NCI-H1930 (cell line): ENCODE measurements at places on chromosomes 4 and X.
A peak's percentile ranks its signal among the peaks of the same experiment; 100 is the strongest.

DNA sequence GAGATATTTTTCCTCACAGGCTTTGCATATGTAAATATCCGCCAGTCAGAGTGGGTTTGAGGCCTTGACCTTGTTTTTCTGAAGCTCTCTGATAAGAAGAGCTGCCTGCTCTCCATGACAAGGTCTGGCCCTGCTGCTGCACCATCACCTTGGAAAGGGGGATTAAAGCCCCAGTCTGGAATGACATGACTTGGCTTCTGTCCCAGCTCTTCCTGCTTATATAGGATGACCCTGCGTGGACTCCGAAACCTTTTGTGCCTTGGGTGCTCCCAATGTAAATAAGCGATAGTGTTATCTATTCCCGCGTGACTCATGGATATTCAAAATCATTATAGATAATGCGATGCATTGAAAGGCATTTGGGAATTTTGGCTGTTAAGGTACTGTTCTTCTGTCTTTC lies 139.3 kb downstream of the BMPR1B start:
- peak; percentile 52 for DNase-seq

DNA sequence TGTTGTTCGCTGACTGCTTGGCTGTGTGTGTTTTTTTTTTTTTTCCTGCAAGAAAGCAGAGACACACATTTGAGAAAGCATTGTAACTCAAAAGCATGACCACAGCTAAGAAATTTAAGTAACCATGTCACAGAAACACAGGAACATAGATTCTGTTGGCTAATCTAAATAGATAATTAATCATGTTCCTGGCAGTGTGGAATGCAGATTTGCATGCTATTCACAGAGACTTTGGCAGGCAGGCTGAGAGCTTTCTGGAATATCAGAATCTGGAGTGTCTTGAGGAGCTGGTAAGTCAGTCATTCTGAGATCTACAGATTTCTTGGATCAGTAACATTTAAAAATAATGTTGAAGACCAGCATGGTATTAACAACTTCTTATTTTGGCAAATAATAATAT lies 33.2 kb upstream of the SMS start:
- DNase-seq, result no peak

GRCh38 chr4:168098248-168098717 lies 5.9 kb downstream of the ANXA10 start:
- DNase-seq, result no peak

- DNase-seq, result no peak
These were observed 41.2 kb upstream of the PDGFC start for GRCh38 chr4:157012781-157013180.

DNA sequence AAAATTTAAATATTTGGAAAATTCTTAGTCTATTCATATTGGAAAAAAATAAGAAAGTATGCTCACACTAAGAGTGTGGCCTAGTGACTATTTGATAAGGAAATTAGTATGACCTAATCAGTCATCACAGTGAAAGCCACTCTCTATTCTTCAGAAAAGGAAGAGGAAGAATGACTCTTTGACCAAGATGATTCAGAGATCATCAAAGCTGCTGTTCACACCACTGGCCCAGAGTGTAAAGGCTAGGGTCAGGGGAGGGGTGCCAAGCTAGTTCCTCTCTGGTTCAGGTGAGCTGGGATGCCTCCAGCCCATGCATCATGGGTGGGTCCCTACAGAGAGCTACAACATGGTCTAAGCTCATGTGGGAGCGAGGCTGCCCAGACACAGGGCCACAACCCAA lies 396.9 kb upstream of the NDST3 start:
- no peak for DNase-seq

DNA sequence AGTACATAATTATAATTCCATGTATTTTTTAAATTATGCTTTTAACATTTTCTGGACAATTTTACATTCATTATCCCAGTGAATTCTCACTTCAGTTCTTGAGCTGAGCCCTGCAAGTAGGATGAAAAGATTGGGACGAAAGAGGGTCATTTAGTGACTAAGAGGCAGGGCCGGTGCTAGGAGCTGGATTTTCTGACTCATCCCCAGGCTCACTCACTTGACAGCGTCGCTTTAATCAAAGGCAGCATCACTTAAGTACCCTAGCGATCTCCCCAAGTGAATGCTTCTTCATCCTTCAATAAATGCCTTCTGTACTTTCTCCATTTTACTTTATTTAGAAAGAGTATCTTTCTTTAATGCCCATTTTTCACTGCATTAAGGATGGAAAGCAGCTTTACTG lies 263.6 kb downstream of the HS3ST1 start:
- no peak for DNase-seq

DNA sequence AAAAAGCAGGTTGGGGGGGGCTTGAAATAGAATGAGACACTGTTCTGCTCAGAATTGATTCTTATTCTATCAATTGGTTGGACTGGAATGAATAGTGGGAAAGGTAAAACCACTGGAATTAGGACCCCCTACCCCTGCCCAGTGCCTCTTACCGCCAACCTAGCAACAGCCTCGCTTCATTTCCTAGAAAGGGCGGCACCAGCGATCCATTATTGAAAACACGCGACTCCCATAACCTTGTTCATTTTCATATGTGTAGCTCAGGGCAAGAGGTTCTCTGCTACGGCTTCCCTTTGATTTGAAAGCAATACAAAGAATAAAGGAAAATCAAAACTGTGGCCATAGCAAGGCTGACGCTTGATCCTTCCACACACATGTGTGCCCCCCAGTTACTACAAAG lies 33.7 kb downstream of the IDS start:
- no peak for DNase-seq

GRCh38 chrX:133369065-133369464 lies 46.2 kb downstream of the GPC4 start:
- DNase-seq, result no peak

- DNase-seq, result peak; percentile 50
These were observed 56.4 kb upstream of the XIAP start for GRCh38 chrX:123803331-123803983.

GRCh38 chr4:103397541-103397940 lies 199.4 kb upstream of the CENPE start:
- no peak for DNase-seq

DNA sequence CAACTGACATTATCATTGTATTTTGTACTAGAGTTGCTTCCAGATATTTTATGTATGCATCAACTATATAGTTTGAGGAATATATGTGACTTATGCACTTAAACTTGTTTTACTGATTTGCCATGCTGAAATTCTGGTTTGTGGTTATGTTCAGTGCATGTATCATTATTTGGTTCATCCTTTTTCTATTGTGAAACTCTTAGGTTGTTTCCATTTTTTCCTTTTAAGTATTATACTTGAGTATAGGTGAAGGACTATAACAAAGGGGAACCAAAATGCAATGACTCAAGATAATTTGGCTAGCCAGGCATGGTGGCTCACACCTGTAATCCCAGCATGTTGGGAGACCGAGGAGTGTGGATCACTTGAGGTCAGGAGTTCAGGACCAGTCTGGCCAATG lies 21.1 kb upstream of the EPGN start:
- DNase-seq, result no peak

GRCh38 chrX:32893751-32894150 lies 317.6 kb downstream of the DMD start:
- DNase-seq, result no peak

- no peak for DNase-seq
These were observed 2.5 kb upstream of the PLP1 start for GRCh38 chrX:103774070-103774642.

DNA sequence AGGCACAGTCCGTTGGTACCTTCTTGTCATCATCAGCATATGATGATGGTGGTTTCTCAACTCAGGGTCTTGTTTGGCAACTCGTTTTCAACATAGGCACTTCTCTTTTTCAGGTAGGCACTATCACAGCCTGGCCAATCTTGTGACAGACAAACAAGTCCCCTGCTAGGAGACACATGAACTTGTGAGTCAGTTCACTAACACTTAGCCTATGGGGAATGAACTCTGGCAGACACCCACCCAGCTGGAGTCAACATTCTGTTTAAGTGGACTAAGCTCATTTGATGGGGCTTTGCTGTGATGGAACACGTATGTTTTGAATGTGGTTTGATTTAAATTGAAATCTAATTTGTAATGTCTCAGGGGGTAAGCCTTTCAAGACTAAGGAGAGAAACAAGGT lies 100.7 kb upstream of the MAMLD1 start:
- DNase-seq, result no peak

DNA sequence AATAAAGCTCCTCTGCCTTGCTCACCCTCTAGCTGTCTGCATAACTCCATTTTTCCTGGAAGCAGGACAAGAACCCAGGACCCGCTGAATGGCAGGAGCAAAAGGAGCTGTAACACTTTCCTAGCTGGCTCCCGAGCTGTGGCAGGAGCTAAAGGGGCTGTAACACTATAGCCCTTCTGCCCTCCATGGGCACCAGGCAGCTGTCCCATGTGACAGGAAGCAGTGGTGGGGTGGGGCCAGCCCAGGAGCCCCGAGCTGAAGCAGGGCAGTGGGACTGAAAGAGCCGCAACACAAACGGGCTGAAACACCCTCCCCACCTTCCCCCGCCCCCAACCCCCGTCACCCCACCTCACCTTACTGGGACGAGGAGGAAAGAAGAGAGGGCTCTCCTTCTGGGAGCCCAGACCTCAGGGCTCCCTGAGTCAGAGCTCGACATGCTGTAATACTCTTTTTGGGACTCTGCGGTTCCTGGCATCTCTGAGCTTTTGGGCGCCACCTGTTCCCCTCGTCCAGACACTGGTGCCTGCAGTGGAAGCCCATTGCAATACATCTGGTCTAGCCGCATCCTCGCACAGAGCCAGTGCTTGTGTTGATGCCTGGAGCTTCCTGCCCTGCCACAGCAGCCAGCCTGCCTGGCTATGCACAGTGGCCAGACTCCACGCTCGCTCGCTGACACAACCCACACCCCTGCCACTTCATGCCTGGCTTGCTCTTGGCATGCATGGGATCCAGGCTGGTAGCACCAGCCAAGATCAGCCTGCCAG lies 39.4 kb downstream of the PPM1K start:
- no peak for DNase-seq

- no peak for DNase-seq
These were observed 245.1 kb upstream of the ETNPPL start for GRCh38 chr4:109007976-109008375.

DNA sequence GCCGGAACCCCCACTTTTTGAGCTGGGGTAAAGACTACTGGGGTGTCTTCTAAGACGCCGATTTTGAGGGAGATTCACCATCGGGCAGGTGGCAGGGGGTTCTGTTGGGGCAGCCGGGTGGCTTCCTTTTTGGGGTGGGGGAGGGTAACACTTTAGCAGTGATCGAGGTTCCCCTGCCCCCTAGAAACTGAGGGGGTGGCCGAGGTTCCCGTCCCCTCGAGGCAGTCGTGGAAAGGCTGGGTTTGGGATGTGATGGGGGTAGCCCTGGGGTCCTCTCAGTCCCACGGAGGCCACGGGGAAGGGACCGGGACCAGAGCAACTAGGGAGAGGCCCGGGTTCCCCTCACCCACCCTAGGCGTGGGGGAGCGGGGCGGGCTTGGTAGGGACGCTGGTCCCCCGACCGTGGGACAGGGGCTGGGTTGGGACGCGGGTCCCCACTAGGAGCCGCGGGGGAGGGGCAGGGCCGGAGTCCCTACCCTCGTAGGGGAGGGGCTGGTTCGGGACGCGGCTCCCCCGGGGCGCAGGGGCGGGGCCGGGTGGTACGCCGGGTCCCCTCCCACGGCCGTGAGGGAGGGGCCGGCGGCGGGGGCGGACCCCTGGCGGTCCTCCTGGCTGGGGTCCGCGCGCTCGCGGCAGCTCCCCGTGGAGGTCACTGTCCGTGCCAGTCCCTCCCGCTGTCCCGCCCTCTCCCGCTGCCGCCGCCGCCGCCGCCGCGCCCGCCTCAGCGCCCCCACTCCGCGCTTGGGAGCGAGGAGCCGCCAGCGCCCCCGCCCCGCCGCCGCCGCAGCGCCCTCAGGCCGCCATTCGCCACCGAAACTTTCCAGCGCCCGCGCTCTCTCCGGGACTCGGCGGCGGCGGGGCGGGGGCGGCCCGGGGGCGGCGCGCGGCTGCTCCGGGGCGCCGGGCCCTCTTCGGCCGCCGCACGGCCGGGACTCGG lies at the start of gene TBL1X:
Gene TBL1X, plus strand, starts transcription at position 624 of the 937 bp plus-strand sequence. CDS start 188,529 bp downstream, outside the sequence.
- peak; percentile 37 for DNase-seq

GRCh38 chrX:68417651-68418050 lies 15.6 kb downstream of the OPHN1 start:
- no peak for DNase-seq

DNA sequence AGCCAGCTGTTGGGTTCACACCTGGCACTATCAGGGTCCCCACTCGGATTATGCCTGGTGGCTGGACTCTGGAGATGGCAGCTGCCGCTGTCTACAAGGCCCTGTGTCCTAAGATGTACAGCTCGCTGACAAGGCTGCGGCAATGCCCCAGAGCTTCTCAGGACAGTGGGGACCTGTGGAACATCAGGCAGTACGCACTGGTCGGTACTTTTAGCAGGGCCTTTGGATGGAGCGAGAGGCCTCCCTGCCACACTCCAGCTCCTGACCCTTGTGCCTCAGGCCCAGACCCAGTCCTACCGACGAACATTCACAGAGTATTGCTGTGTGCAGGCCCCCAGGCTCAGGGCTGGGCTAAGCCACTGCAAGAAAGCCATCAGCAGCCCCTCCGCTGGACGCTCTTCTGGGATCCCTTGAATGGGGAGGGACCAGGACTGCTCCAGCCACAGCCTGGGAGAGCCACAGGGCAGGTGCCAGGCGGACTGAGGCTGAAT lies 45.7 kb upstream of the HMX1 start:
- no peak for DNase-seq

DNA sequence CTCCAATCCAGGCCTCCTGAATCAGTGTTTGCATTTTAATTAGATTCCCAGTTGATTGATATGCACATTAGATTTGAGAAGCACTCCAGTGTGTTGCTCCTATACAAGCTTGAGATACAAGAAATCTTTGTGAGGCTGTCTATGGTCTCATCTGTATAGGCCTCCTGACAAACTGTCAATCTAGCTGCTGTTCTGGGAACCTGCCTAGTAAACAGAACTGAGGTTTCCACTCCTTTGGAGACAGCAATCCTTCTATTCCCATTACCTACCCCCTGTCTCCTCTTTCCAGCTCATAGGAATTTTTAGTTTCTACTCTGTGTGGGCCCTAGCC lies 306.1 kb upstream of the EMCN start:
- no peak for DNase-seq

DNA sequence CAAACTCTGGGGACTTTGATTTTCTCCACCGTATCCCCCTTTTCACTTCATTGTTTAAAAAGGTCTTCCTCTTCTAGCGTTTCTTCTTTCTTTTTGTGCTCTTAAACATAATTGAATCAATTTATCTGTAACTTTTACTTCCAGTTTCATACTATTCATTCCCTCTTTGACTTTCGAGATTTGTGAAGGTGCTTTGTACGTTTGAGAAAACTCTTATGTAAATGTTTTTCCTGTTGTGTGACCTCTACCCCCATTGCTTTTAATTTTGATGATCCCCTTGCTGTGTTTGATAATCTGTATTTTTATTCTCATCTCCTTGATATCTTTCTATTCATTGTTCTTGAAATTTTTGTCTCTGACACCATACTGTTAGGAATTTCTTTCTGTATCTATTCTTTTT lies 4.8 kb downstream of the USP38 start:
- DNase-seq, result no peak

DNA sequence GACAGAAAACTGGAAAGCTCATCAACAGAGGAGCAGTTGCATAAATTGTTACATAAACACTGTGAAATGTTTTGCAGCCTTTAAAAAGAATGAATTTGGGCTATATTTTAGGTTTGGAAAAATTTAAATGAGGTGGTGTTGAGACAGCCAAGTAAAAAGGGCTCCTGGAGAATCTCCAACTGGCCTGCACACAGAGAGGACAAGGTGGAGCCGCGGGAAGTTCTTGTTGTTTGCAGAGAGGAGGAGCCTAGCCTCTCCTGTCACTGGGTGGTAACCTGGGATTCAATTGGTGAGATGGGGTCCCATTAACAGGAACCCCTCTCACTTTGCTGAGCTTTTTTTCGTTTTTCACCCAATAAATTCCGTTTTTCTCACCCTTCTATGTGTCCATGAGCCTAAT lies 13.4 kb downstream of the GIMD1 start:
- no peak for DNase-seq
